Activated CD8-positive, alpha-beta T cell treated with anti-CD3 and anti-CD28 coated beads, Interleukin-2, amount 10 ng/mL, durations not matched to agents 7 days and 5 days (primary cell): ENCODE measurements at places on chromosomes 12 and 14. TPM values are rescaled to one million over a fixed set of nuclear protein-coding genes. Genes with fewer than 3 reads are reported as not detected.
A peak's percentile ranks its signal among the peaks of the same experiment; 100 is the strongest.

- no peaks in the 10 kb centered on the region for H3K36me3 ChIP-seq
- H3K4me1 ChIP-seq, result peaks cover 9% of the 10 kb centered on the region
- H3K27me3 ChIP-seq, result peaks cover 15% of the 10 kb centered on the region
These were observed 118.4 kb upstream of the EVL start for GRCh38 chr14:99946652-99947489.

GRCh38 chr14:69773571-69774276 lies 6.8 kb downstream of the SRSF5 start:
- no peaks in the 10 kb centered on the region for H3K27me3 ChIP-seq
- no peak for DNase-seq
- H3K27ac ChIP-seq, result no peak overlapping the region
- H3K36me3 ChIP-seq, result peaks cover 90% of the 10 kb centered on the region
- H3K4me3 ChIP-seq, result no peak overlapping the region
- H3K4me1 ChIP-seq, result peaks cover 72% of the 10 kb centered on the region

The CLEC6A gene
- total RNA-seq, result not detected

The HRK gene
- not detected for total RNA-seq

DNA sequence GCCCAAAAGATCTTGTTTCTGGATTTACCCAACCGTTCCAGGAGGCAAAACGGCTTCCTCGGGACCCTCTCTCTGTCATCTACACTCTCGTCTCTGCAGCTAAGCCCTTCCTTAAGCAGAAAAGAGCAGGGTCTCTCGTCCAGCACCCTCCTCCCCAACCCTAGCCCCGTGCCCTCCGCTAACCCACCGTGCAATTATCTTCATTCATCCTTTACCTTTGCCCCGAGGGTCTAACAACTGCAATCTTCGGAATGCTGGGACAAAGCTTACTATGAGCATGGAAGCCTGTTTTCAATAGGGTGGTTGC lies 276 bp upstream of the BMAL2 start:
- peak overlapping the region; percentile 73 for H3K4me3 ChIP-seq
- H3K36me3 ChIP-seq, result peaks cover 8% of the 10 kb centered on the region
- H3K27me3 ChIP-seq, result peaks cover 12% of the 10 kb centered on the region
- peaks cover 35% of the 10 kb centered on the region for H3K4me1 ChIP-seq

DNA sequence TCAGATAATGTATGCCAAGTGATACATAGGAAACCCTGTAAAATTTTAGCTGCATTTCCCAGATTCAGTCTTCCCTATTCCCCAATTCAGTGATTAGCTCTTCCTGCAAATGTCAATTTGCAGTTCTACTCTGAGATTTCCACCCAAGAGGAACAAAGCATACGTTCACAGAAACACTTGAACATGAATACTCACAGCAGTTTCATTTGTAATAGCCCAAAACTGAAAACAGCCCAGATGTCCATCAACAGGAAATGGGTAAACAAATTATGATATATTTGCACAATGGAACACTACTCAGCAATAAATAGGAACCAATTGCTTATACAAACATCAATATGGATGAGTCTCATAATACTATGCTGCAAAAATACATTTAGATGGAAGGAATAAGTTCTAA lies 194.2 kb downstream of the GXYLT1 start:
- H3K27ac ChIP-seq, result no peak overlapping the region
- H3K36me3 ChIP-seq, result no peaks in the 10 kb centered on the region
- no peaks in the 10 kb centered on the region for H3K4me1 ChIP-seq
- H3K27me3 ChIP-seq, result peaks cover 9% of the 10 kb centered on the region

GRCh38 chr12:75208856-75209811 lies 505 bp downstream of the KCNC2 start:
- no peak overlapping the region for H3K4me3 ChIP-seq
- H3K36me3 ChIP-seq, result no peaks in the 10 kb centered on the region
- peaks cover 6% of the 10 kb centered on the region for H3K4me1 ChIP-seq
- DNase-seq, result peak; percentile 33
- H3K27ac ChIP-seq, result no peak overlapping the region
- H3K27me3 ChIP-seq, result peaks cover 35% of the 10 kb centered on the region

GRCh38 chr14:20774258-20774824 lies 6.1 kb downstream of the EDDM3B start:
- no peaks in the 10 kb centered on the region for H3K36me3 ChIP-seq
- H3K4me3 ChIP-seq, result no peak overlapping the region
- no peak overlapping the region for H3K27ac ChIP-seq

GRCh38 chr12:104059963-104060362 lies 4.4 kb upstream of the HCFC2 start:
- peaks cover 42% of the 10 kb centered on the region for H3K27me3 ChIP-seq
- H3K27ac ChIP-seq, result no peak overlapping the region
- H3K4me3 ChIP-seq, result no peak overlapping the region
- peaks cover 1% of the 10 kb centered on the region for H3K36me3 ChIP-seq

DNA sequence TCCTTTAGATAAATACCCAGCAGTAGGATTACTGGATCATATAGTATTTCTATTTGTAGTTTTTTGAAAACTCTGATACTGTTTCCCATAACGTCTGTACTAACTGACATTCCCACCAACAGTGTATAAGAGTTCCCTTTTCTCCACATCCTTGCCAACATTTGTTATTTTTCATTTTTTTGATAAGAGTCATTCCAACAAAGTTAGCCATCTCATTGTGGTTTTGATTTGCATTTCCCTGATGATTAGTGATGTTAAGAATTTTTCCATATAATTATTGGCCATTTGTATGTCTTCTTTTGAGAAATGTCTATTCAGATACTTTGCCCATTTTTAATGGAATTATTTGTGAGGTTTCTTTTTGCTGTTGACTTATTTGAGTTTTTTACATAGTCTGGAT lies 486.0 kb downstream of the FLRT2 start:
- H3K27me3 ChIP-seq, result no peaks in the 10 kb centered on the region
- H3K36me3 ChIP-seq, result no peaks in the 10 kb centered on the region
- no peak for DNase-seq
- no peak overlapping the region for H3K27ac ChIP-seq

DNA sequence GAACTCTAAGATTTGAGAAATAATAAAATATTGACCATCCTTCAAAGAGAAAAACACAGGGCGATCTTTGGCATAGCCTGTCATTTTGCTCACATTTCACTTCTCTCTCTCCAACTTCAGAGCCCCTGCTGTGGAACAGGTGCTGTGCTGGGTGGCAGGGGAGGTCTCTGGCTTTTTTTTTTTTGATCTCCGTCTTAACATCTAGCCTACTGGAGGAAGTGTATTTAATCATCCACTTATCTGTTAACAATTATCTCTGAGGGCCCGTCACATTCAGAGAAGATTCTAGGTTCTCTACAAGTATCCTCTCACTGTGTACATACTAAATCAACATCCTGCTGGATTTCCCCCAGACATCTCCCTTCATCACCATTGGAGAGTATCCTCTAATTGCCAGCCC lies 34.1 kb downstream of the CHST11 start:
- H3K27me3 ChIP-seq, result no peaks in the 10 kb centered on the region
- H3K36me3 ChIP-seq, result peaks cover 73% of the 10 kb centered on the region
- no peak overlapping the region for H3K4me3 ChIP-seq
- peak overlapping the region; percentile 25 for H3K27ac ChIP-seq

The CABP1 gene
- total RNA-seq, result 0.34 TPM

DNA sequence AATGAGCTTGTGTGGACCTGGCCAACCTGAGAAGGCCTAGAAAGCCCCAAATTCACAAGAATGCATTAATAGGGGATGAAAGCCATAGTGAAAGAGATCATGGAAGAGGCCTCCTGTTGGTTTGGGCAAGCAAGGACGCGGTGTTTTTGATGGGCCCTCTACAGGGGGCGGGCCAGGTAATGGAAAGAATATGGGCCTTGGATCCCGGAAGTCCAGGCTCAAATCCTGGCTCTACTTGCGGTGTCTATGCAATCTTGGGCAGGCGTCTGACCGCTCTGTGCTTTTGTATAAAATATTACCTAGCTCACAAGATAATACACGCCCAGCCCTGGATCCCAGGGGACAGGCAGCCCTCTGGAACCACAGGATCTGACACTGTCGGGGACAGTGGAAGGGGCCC lies 41.1 kb upstream of the CLMN start:
- DNase-seq, result no peak
- H3K4me1 ChIP-seq, result no peaks in the 10 kb centered on the region
- H3K27me3 ChIP-seq, result peaks cover 29% of the 10 kb centered on the region
- no peak overlapping the region for H3K27ac ChIP-seq
- no peak overlapping the region for H3K4me3 ChIP-seq

- DNase-seq, result no peak
- peak overlapping the region; percentile 78 for H3K4me3 ChIP-seq
- H3K4me1 ChIP-seq, result peaks cover 49% of the 10 kb centered on the region
- H3K36me3 ChIP-seq, result peaks cover 27% of the 10 kb centered on the region
- H3K27ac ChIP-seq, result no peak overlapping the region
These were observed 1.1 kb downstream of the LGALS3 start for GRCh38 chr14:55130196-55130550.

GRCh38 chr14:63342371-63342770 lies 23.6 kb upstream of the GPHB5 start:
- peaks cover 30% of the 10 kb centered on the region for H3K27me3 ChIP-seq
- no peak overlapping the region for H3K27ac ChIP-seq
- H3K36me3 ChIP-seq, result no peaks in the 10 kb centered on the region
- H3K4me3 ChIP-seq, result no peak overlapping the region
- H3K4me1 ChIP-seq, result no peaks in the 10 kb centered on the region
